HepG2 (cell line): ENCODE measurements at places on chromosomes 13 and 19. TPM values are rescaled to one million over a fixed set of nuclear protein-coding genes. Genes with fewer than 3 reads are reported as not detected.

The FCAR gene
- not detected in 2 replicates for total RNA-seq

GRCh38 chr19:52626915-52627314 lies 11.2 kb downstream of the ZNF83 start:
- DNase-seq = no peak

GRCh38 chr19:38793177-38793576 lies 4.2 kb downstream of the LGALS7B start:
- DNase-seq = no peak

The SLC46A3 gene
- total RNA-seq = not detected in 2 replicates

The MCOLN1 gene
- 1.9 and 3.4 TPM in 2 replicates for total RNA-seq

The GRK1 gene
- total RNA-seq = 0.07 TPM in 1 of 2 replicates, not detected in the other

DNA sequence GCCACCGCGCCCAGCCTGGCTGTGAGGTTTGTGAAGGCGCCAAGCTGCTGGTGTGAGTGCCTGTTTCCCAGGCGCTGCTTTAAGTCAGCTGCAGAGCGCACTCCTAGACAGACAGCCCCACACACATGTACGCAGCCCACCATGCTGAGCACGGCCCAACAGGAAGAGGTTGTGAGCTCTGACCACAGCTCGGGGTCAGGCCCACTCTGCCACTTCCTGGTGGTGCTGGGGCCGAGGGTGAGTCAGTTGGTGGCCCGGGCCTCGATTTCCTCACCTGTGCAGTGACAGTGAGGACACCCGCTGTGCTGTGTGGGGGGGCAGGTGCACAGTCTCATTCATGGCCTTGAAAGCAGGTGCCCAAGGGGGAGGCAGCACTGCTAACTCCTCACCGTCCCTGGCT lies 106.7 kb downstream of the KDM4B start:
- no peak for DNase-seq

The LILRA6 gene
- total RNA-seq = not detected in 2 replicates

GRCh38 chr13:93981426-93981977 lies 498.0 kb downstream of the DCT start:
- no peak for DNase-seq

DNA sequence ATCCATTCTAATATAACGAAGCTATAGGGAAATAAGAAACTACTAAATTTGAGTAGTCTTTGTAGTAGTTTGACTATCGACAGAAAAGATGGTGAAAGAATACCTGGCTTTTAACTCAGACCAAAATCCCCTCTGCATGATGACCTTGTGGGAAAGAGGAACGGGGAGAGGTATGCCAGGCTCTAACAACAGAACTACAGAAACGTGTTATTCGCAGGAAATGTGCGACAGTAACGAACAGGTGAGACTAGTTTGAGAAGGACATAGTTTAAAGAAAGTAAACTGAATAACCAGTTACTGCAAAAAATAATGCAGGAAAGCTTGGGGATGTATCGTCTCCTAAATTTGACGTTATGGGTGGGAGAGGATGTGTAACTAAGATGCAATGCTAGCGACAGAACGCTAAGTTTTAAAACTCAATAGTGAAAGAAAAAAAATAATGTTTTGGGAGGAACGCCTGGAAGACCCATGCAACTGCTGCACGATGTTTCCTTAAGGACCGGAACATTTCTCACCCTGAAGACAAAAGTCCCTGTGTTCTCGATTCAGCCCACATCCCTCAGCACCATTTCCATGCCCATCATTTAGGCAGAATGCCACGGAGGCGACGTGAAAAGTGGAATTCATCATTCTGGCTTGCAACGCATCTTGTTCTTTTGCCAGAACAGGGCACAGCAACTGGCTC lies 1.6 kb upstream of the RAP2A start:
- DNase-seq = no peak

- DNase-seq = no peak
Observed at GRCh38 chr19:21603431-21604231, 98.2 kb downstream of the ZNF429 start.

GRCh38 chr13:114103801-114104654 lies 28.4 kb downstream of the RASA3 start:
- DNase-seq = no peak

The SLC15A1 gene
- 0.20 TPM in 2 replicates for total RNA-seq

The RASGRP4 gene
- total RNA-seq = not detected in 2 replicates

The WDR88 gene
- not detected in 2 replicates for total RNA-seq

The CGB8 gene
- total RNA-seq = not detected in 2 replicates

DNA sequence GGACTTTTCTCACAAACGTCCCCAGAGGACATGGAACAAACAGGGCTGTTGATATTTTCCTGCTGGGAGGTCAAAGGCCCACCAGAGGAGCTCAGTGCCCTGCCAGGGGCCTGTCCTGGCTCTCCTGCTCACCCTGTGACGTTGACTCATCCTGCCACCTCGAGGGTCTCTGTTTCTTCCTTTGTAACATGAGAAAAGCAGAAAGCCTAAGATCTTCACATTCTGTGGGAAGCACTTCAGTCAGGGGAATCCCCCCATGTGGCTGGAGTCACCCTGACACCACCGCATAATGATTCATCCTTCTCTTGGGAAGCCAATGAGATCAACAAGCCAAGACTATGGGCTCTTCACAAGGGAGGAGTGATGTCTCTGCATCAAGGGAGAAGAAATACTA lies 147.9 kb downstream of the KATNAL1 start:
- no peak for DNase-seq

The ATP8A2 gene
- 0.09 TPM in 1 of 2 replicates, not detected in the other for total RNA-seq

GRCh38 chr19:54183431-54183830 lies 5.9 kb downstream of the MBOAT7 start:
- no peak for DNase-seq

The HIPK4 gene
- not detected in 2 replicates for total RNA-seq

DNA sequence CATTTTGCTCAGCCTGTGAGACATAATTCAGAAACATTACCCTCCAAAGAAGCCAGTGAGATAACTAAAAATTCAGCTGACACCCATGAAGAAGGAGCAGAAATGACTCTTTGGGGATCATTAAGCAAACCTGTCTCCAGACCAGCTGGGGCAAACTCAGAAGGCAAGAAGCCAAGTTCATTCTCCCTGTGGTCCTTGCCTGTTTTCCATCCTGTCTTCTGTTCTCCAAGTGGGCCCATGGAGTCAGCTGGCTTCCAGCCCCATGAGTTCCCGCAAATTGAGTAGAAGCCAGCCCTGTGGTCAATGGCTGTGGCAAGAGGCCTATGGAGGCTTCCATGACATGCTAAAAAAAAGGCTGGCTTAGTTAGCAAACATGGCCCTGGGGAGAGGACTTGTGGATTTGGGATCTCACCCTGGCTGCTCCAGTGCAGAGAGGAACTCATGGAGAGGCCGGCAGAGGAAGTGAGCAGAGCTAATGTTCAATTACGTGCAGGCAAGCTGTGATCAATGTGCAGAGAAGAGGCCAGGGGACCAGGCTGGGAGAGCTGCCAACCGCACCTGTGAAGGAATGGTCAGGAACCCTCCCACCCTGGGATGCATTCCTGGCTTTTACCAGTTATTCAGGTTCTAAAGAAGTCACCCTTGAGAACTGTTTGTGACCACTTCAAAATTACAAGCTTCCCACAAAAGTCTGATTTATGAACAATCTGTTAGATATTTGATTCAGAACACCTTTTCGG lies 229.1 kb downstream of the TSHZ3 start:
- no peak for DNase-seq

- DNase-seq = no peak
Observed at GRCh38 chr13:98972059-98972458, 5.8 kb downstream of the DOCK9 start.

The ETV2 gene
- 0.20 and 0.46 TPM in 2 replicates for total RNA-seq

GRCh38 chr13:101417043-101417406 lies 717 bp upstream of the NALCN start:
- DNase-seq = no peak

DNA sequence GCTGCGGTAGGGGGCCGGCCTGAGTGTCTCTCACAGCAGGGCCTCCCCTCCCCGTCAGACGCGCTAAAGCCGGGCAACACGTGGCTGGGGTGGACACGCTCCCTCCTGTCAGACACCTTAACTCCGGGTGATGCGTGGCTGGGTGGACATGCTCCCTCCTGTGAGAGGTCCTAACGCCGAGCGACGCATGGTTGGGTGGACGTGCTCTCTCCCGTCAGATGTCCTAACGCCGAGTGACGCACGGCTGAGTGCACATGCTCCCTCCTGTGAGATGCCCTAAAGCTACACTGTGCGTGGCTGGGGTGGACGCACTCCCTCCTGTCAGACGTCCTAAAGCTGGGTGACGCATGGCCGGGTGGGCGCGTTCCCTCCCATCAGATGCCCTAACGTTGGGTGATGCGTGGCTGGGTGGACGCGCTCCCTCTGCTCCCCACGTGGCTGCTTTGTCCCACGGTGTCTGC lies 126.1 kb upstream of the MCF2L start:
- DNase-seq = no peak

The CCNA1 gene
- not detected in 2 replicates for total RNA-seq

DNA sequence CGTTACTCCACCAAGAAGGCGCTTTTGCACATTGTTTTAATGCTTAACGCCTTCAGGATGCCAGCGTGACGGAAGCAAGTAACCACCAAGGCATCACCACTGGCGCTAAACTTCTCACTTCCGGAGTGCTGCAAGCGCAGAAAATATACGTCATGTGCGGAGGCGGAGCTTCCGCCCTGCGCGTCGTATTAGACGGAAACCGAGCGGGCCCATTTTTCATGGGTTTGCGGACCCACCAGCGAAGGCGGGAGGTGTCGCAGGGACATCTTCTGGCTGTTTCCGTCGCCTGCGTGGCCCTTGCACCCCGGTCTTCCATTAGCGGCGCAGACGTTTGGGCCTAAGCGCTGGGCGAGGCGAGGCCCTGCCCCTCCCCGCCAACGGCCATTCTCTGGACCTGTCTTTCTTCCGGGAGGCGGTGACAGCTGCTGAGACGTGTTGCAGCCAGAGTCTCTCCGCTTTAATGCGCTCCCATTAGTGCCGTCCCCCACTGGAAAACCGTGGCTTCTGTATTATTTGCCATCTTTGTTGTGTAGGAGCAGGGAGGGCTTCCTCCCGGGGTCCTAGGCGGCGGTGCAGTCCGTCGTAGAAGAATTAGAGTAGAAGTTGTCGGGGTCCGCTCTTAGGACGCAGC lies at the start of gene ERCC5:
Gene ERCC5 (plus strand): TSS at position 403 of the 631 bp plus-strand sequence. CDS start 235 bp downstream, outside the sequence.
- DNase-seq = peak; percentile 92

The LGALS7 gene
- not detected in 2 replicates for total RNA-seq

DNA sequence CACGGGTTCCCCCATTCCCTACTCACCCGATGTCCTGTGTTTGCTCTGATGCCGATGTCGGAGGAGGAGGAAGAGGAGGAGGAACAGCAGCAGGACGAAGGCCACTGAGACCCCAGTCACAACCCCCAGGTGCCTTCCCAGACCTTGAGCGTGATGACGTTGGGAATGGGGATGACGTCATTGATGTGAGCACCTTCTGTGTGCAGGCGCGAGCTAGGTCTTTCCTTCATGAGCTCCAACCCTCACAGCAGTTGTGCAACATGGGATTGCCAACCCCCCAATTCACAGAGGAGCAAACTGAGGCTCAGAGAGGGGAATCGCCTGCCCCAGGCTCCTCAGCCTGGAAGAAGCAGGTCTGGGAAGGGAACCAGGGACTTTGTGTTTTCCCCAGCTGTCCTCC lies 4.2 kb downstream of the LILRB5 start:
- DNase-seq = no peak

The SYCN gene
- total RNA-seq = not detected in 2 replicates

The ERICH4 gene
- total RNA-seq = 0.64 and 1.0 TPM in 2 replicates

The CYP2A6 gene
- total RNA-seq = not detected in 2 replicates

- DNase-seq = no peak
Observed at GRCh38 chr19:41564515-41565378, 11.2 kb upstream of the CEACAM21 start.

DNA sequence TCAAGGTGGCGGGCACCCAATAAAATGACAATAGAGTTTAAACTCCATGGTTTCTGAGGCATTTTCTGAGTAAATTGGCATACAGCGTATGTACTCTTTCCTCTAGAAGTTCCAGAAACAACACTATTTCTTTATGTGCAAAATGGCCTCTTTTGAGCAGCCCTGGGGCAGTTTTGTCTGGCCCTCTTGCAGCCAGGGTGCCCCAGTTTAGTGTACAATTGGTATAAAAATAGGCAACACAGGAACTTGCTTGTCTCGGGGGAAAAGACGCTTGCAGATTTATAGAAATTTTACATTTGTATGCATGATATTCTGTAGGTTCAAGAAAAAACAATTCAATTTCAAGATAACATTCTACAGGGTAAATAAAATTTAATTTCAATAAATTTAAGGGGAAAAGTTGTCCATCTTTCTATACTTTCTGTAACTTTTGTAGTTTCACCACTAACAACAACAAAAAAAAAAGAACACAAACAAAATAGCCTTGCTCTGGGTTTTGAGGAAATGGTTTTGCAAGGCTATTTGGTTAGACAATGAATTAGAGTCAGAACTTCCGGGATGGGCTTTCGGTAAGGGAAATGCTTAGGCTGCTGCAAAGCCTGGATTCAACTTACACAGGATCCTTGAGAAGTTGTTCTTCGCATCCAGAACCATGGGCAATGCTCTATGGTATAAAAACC lies 45.3 kb downstream of the LRCH1 start:
- DNase-seq = no peak

DNA sequence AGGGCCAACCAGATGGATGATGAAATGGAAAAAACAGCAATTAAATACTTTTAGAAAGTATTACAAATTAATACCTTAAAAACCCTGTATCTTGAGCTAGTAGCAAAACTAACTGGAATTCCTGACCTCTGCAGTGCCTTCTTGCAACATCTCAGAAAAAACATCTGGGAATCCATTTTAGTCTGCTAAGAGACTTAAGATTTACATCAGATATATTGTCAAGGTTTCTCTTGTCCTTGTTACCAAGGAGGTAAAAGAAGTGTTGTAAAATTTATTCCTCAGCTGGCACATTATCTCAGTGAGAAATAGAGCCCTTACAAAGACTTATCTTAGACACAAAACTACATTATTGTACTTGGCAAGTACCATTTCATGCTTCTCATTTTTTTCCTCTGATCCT lies 18.5 kb downstream of the KCNRG start:
- DNase-seq = no peak

The METTL21C gene
- not detected in 2 replicates for total RNA-seq

- no peak for DNase-seq
Observed at GRCh38 chr19:54644056-54644455, 13.8 kb downstream of the LILRB1 start.

GRCh38 chr19:39498798-39499642 lies at the start of gene DLL3:
Gene DLL3 (plus strand): TSS chr19:39498947. CDS start chr19:39498975, 28 bp downstream.
- DNase-seq = no peak

The TLE2 gene
- 0.07 TPM in 1 of 2 replicates, not detected in the other for total RNA-seq

- DNase-seq = no peak
Observed at GRCh38 chr19:13260883-13261653, 110.9 kb downstream of the IER2 start.

- DNase-seq = no peak
Observed at GRCh38 chr13:98944336-98944735, 33.5 kb downstream of the DOCK9 start.

DNA sequence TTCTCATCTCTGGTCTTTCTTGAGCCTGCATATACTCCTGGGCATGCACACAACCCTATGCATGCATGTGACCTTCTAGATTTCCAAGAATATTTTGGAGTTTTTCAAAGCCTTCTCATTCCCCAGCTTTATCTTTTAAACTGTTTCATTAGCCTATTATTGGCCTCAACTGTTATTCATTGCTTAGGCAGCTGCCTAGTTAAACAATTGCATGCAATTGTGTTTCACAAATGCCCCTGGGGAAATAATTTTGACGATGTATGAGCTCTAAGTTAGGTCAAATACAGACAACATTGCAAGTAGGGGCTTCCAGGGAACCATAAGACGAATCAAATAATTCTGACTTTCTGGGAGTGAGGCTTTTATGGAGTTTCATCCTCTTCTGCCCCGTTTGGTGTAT lies 2.3 kb upstream of the UPK1A start:
- no peak for DNase-seq

- DNase-seq = no peak
Observed at GRCh38 chr13:113907635-113908617, 44.0 kb upstream of the GAS6 start.
